Common myeloid progenitor, CD34-positive (primary cell): ENCODE measurements at places on chromosomes 5 and 9.
A peak's percentile ranks its signal among the peaks of the same experiment; 100 is the strongest.

DNA sequence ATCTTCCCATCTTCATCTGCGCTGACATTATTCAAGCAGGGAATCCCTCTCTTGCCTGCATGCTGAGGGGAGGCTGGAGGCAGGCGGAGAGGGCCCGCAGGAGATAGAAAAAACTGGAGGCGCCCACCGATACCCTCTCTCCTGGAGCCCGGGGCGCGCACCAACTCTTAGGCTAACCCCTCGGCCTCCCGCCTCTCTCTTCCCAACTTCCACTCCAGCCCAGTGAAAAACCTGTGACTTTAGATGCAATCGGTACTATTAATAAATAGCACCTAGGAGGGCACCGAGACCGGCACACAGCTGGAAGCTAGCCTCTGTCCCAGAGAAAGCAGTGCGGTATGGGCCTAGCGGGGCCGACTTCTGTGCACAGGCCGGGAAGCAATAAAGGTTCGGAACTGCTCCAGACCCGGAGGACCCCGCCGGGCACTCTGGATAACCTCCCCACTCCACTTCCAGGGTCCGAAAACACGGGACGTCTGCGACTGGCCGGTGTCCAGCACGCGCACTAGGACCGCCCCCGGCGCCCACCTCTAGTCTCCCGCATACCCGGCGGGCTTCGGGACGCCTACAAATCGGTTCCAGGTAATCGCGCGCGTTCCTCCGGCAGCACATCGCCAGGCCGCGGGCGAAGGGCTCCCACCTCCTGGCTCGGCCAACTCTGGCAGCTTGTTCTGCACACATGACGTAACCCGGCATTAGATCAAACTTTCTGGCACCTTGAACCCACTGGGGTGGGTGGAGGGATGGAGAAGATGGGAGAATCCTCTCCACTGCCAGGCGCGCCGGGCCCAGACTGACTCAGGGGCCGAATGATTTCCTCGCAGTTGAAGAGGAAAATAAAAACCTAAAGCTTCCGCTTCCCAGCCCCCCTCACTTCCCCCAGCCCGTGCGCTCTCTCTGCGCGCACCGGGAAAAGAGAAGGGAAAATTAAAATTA lies 1.4 kb downstream of the EFNA5 start:
- DNase-seq = no peak

- DNase-seq = no peak
Observed at GRCh38 chr5:952597-953271, 55.9 kb upstream of the NKD2 start.

DNA sequence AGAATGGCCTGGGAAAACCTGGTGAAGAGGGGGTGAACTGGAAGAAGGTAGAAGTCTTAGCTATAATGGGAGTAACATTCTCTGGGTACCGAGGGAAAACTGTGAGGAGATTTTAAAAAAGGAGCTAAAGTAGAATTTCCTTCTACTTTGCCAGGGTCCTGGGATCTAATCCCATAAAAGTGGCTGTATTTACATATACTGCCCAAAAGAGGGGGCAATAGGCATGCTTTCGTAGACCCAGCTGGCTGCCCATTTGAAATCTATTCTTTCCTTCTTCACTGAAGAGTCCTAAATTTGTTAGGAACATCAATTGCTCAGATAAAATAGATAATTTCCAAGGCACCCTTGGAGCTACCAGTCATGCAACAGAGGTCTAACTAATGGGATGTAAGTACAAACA lies 159.2 kb downstream of the CDC42SE2 start:
- peak; percentile 43 for DNase-seq

DNA sequence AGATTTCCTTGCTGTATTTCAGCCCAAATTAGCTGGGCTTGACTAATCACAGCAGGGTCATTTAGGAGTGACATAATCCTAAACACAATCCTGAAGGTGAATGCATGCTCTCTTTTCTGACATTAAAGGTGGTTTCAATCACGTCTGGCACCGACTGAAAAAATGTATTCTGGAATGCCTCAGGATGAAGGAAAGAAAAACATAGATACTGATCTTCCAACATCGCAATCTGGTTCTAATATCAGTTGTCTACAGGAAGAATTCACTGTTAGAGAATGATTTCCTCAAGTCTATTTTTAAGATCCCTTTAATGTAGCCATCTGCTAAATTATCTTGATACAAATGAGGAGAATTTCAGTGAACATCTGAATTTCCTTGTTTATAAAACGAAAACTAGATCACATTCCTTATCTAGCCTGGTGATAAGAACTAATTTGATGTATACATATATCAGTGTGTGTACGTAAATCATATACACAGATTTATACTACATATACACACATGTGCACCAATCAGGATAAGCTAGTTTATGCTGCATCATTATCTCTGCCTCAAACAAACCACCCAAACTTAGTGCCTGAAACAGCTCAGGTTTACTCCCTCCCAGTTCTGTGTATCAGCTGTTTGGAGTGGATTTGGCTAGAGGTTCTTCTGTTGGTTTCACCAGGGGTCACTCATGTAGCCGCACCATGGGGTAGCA lies 31.3 kb upstream of the TAS2R1 start:
- no peak for DNase-seq

DNA sequence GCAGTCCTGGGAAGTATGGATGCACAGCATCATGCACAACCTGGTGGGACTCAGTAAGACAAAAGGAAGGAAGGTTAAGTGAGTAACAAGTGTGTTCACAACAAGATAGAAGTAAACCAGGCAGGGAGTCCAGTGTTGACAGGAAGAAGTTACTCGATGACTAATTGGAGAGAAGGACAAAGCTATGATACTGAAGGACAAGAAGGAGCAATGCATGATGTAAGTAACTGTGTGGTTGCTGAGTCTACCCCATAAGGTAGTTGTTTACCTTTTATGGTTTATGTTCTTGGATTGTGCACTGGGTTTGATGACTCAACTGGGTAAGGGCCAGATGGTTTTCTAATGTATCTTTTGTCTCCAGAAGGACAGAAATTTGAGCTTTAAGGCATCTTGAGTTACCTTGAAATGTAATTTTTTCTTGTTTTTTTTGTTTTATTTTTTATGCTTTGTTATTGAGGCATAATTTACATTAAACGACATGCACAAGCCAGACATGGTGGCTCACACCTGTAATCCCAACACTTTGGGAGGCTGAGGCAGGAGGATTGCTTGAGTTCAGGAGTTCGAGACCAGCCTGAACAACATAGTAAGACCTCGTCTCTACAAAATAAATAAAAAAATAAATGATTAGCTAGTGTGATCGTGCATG lies 89.2 kb upstream of the CAST start:
- no peak for DNase-seq

- DNase-seq = no peak
Observed at GRCh38 chr9:138043061-138043410, 165.5 kb downstream of the CACNA1B start.

DNA sequence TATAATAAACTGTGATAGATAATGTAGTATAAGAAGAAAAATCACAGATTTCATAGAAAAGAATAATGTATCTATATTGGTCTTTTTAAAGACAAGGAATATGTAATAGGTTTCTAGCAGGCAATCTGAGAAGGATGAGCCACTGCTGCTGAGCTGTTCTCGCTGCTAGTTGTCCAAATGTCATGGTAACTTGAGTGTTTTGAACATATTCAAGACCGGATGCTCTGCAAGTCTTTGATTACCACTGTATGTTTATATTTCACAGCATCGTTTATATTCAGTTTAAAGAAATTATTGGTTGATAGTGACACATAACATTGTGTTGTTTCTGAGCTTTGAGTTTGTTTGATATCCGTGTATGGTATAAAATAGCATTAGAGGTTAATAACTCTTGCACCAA lies 9.6 kb downstream of the C5orf47 start:
- no peak for DNase-seq

- no peak for DNase-seq
Observed at GRCh38 chr9:81656004-81656403, 33.3 kb downstream of the TLE1 start.

DNA sequence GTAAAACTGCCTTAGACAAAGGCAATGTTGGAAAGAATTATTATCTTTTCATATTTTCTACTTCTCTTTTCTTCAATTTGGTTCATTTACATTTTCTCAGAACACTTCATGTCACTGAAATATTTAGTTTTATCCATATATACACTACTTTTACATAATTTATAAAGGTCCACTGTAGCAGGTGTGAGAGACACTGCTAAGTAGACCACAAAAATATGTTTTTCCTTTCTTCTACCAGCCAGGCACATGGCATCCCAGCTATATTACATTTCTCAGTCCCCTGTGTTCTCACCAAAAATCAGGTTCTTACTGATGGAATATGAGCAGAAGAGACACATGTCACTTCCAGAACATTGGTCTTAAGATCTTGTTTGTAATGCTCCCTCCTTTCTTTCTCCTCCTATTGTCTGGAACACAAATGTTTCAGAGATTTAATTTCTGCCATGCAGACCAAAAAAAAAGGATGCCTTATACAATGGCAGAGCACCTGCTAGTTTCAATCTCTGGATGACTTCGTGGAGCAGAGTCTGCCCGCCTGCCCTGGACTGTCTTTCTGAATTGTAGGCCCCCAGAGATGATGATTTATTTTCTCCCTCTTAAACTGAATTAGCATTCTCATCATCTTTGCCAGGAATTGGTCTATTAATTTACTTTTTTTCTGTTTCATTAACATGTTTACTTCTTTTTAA lies 125.4 kb upstream of the ACOT12 start:
- DNase-seq = no peak

DNA sequence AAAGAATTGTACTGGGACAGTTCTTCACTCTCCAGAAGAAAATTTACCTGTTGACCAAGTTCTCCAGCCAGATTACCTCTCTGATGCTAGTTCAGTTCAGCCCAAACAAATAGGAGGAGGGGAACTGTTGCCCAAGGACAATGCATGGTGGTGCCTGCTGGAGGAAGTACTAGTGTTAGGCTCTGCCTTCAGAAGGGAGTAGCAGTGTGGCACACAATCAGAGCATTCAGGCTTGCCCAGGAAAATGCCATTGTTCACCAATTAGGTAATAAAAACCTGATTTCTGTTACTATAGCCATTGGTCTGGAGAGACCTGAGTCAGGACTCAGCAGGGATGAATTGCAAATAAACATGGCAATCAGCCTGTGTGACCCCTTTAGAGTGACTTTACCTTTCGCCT lies 720.8 kb upstream of the ZNF608 start:
- DNase-seq = no peak

DNA sequence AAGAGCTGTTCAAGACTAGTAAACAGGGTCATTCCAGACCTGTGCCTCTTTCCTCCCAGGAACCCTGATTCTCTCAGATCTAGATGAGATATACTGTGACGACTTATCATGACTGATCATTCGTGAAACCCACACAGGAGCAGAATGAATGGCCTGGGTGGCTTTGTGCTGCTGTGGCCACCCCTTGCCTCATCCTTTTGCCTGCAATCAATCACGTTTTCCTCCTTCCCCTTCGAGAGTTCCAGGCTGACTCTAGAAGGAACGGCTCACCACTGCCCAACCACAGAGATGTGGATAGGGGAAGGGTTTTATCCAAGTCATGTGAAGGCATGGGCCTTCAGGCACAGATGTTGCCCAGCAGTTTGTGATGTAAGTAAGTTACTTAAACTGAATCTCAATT lies 5.8 kb downstream of the ANXA6 start:
- peak; percentile 38 for DNase-seq

GRCh38 chr5:97788369-97788768 lies 605.3 kb upstream of the RIOK2 start:
- no peak for DNase-seq

DNA sequence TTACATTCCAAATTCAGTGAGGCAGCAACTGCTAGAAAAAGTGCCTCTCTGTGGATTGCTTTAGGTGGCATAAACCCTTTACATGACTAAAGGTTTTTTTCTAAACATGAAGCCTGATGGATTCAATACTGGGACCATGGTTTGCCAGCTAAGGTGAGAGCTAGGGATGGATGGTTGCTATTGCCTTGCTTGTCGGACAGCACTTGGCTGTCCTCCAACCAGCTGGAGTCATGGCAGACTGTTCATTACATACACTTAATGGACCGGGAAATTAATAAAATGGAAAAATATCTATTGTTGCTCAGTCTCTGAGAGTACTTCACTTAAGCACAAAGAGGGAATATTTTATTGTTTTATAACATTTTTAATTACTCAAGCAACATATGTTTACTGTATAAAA lies 116.9 kb upstream of the TRPC7 start:
- DNase-seq = no peak

GRCh38 chr5:54944364-54944763 lies 41.0 kb downstream of the ESM1 start:
- peak; percentile 72 for DNase-seq

- DNase-seq = no peak
Observed at GRCh38 chr9:90851444-90851843, 49.8 kb downstream of the SYK start.

GRCh38 chr9:123058834-123059233 lies 25.4 kb downstream of the GPR21 start:
- no peak for DNase-seq

GRCh38 chr9:4066120-4066519 lies 233.7 kb downstream of the GLIS3 start:
- DNase-seq = no peak

DNA sequence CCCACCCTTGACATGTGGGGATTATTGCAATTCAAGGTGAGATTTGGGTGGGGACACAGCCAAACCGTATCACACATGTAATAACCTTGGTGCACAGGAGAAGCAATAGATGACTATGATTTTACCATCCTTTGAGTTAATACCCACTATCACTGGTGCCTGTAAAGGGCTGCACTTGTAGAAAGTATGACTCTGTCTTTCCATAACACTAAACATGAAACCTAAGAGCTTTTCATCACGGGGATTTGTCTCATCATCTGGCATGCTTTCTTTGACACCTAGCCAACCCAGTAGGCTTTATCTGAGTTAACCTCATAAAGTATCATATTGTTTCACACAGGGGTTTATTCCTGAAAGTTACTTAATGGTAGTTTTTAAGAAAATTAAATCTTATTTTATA lies 188.9 kb upstream of the TNC start:
- no peak for DNase-seq

GRCh38 chr9:106619211-106619610 lies 243.8 kb upstream of the ZNF462 start:
- DNase-seq = no peak

GRCh38 chr9:135789838-135790291 lies 87.9 kb downstream of the KCNT1 start:
- no peak for DNase-seq

- DNase-seq = peak; percentile 98
Observed at GRCh38 chr5:179818746-179819295, 1.9 kb upstream of the SQSTM1 start.

DNA sequence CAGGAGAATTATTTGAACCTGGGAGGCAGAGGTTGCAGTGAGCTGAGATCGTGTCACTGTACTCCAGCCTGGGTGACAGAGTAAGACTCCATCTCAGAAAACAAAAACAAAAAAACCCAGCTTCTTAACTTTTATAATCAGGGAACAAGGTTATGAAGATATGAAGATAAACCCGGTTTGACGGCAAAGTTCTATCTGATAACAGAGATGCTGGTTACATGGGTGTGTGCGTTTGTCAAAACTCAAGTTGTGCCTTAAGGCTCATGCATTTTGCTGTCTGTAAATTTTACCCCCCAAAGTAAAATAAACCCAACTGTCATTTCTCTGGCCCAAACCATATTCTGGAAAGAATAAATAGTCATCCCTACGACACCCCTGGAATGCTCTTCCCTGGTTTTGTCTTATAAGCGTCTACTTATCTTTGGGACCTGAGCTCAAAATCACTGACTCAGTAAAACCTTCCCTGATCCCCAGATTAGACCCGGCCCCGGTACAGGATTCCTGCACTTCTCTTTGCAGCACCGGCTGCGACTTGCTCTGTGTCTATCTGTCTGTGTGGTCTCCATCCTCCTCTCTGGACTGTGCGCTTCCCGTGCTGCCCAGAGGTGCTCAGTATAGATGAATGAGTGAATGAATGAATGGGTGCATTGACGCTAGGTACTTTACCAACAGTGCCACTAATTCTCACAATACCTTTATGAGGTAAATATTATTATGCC lies 172.2 kb downstream of the DAB2IP start:
- DNase-seq = no peak

GRCh38 chr9:109241207-109241606 lies 74.2 kb upstream of the FRRS1L start:
- no peak for DNase-seq
